ENCODE measurements at places on chromosomes 4 and X.

- no peak for DNase-seq
Observed at GRCh38 chr4:112704991-112705845, 68.3 kb downstream of the LARP7 start.

GRCh38 chrX:115409551-115409950 lies 120.0 kb downstream of the LUZP4 start:
- no peak for DNase-seq

- DNase-seq: no peak
Observed at GRCh38 chrX:78658845-78659744, at the start of gene RTL3. Gene RTL3 (minus strand): TSS chrX:78659328. CDS start chrX:78658420, 908 bp downstream.

GRCh38 chrX:9700555-9700954 lies 65.1 kb downstream of the GPR143 start:
- no peak for DNase-seq

- DNase-seq: no peak
Observed at GRCh38 chrX:126141014-126141413, 25.1 kb downstream of the DCAF12L2 start.

- DNase-seq: no peak
Observed at GRCh38 chr4:95513022-95513421, 35.8 kb downstream of the UNC5C start.

GRCh38 chr4:54958236-54958635 lies 167.2 kb downstream of the KDR start:
- no peak for DNase-seq

- no peak for DNase-seq
Observed at GRCh38 chr4:185396724-185397385, at the start of gene ANKRD37. Gene ANKRD37 (plus strand): TSS chr4:185396841. CDS start chr4:185396924, 83 bp downstream.

DNA sequence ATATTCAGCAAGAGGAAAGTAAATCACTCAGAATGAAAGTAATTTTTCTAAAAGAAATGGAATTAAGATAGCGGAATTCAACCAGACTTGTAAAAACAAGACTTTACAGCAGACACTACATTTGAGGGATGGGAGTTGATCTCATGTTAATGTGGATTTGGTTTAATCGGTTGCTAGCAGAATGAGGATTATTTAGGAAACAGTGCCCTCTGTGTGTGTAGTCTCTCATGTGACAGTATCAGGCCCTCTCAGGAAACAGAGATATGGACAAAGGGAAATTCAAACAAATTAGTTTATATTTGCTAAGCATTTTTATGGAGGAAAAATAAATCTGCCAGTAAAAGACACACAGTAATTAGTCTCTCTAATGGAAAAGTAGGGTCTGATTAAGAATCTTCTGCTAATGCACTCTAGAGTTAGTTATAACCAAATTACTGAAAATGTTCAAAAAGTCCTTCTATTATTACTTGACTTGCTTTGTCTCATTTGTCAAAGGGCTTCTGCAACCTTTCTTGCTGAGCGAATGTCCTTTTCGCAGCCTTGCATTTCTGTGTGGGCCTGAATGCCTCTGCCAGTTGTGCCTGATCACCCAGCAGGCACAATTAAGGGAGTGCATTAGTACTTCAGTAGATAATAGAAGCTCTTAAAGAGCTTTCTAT lies 1282.3 kb upstream of the TENM3 start:
- DNase-seq: no peak

GRCh38 chr4:41143311-41144039 lies 70.9 kb downstream of the APBB2 start:
- DNase-seq: no peak

GRCh38 chr4:73723023-73723422 lies 17.3 kb upstream of the CXCL8 start:
- DNase-seq: no peak

DNA sequence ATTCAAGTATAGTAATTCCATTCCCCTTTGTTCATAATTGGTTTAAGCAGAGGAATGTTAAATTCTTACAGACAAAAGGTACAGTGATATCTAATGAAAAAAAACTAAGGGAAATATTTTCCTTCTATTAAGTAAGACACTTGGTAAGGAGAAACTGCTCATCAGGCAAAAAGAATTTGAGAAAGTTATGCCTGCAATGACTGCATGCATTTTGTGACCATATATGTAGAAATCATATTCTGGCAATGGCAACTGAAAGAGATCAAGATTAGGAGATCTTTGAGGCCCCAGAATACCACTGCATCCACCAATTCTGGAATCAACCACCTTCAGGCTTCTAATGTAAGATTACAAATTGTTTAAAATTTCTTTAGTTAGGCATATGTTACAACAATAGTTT lies 364.8 kb downstream of the PCDH10 start:
- no peak for DNase-seq

- no peak for DNase-seq
Observed at GRCh38 chr4:115923152-115923551, 809.7 kb upstream of the NDST4 start.

- DNase-seq: no peak
Observed at GRCh38 chrX:68743754-68744153, 85.1 kb upstream of the EFNB1 start.

DNA sequence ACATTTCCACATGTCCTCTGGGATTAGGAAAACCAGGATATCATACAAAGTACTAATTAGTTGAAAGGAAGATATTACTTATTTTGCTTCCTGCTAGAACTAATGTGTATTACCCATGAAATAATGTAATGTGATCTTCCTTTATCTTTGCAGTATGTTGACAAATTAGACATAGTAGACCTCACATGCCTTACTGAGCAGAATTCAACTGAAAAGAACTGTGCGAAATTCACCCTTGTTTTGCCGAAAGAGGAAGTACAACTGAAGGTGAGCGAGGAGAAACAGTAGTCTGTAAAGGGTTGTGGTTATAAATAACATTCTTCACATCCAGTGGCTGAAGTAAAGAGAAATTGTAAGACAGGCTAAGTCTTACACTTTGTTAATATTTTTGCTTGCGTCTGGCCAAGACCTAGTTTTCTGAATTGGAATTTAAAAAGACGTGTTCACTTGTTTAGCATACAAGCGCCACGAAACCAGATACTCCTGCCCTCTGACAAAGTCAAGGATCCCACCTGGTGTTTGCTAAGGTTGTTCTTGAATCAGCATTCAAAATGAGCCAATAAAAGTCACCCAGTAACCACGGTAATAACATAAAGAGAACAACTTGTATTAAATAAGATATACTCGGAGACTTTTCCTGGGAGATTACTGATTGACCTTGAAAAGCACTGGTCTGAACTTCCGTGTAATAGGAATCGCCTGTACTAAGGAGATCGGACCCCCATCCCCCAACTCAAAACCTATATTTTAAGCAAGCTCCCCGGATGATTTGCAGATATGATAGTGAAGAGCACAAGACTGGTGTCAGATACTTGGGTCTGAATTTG lies 16.9 kb downstream of the STAP1 start:
- DNase-seq: no peak

- no peak for DNase-seq
Observed at GRCh38 chr4:38935391-38936073, 67.9 kb downstream of the FAM114A1 start.

- DNase-seq: no peak
Observed at GRCh38 chrX:119084766-119085165, 12.0 kb downstream of the CT47C1 start.

DNA sequence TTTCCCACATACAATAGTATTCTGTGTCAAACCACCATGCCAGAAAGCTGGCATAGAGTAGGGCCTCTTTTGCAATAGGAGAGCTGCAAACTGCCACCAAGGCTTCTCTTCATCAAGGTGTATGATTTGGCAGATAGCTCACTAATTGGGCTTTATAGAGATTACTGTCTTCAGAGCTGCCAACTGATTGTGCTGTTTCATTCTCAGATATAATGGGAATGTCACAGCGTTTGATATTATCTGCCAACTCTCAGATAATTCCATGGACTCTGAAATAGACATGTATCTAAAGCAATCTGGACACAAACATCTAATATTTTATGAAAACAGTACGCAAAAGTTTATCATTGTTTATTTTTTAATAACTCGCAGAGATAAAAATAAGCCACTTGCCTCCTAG lies 1289.1 kb downstream of the STIM2 start:
- no peak for DNase-seq

DNA sequence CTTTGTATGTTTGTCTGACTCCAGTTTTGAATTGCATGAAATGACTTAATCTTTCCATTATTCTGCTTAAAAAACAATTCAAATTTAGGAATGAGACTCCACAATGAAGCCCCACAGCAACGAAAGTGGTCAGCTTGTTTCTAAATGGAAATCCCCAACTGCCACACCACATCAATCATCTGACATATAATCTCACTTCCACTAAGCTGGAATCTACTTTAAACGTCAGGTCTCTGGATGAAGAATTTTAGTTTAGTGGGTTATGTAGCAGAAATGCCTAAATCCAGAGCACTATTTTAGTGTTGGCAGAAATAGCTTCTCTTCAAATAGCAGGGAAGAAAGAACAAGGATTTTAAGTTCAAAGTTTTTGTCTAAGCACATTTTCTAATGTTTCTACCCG lies 1.7 kb upstream of the BMP2K start:
- DNase-seq: no peak

DNA sequence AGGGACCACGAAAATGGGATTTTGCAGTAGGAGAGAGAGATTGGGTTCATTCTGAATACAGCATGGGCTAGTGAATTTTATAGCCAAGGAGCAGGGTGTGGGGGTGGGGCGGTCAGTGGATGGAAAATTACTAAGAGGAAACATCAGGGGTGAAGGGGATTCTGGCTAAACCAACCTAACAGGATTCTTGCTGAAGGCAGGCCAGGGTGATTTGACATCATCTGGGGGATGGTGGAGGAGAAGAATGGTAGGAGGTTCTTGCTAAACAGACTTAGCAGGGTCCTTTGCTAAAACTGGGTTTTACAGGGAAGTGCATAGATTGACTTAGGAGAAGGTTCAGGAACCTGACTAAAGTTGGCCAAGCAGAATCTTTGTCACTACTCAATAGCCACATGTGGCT lies 91.9 kb downstream of the DNAAF6 start:
- no peak for DNase-seq

- no peak for DNase-seq
Observed at GRCh38 chrX:102599951-102600579, 750 bp downstream of the ARMCX5 start.

GRCh38 chrX:148917441-148917840 lies 417.0 kb downstream of the AFF2 start:
- no peak for DNase-seq

DNA sequence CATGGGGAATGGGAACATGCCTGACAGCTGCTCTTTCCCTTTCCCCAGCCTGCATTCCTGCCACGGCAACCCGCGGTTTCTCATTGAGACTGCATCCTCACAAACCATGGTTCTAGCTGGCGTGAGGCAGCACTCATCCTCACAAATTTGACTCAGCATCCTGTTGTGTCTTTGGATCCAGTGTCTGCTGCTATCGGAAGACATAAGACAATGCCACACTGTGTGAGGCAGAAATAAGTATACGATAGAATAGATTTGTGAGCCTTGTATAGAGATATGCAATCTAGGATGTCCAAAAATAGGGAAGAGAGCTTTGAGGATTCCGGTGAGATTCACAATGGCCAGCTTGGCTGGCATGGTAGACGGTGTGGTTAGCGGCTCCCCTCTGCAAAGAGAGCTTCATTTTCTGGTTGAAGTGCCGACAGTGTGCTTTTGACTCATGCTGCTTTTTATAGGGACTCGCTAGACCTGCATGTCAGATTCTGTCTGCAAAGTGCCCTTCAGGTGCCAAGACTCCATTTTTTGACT lies 161.3 kb upstream of the PSAPL1 start:
- DNase-seq: no peak

DNA sequence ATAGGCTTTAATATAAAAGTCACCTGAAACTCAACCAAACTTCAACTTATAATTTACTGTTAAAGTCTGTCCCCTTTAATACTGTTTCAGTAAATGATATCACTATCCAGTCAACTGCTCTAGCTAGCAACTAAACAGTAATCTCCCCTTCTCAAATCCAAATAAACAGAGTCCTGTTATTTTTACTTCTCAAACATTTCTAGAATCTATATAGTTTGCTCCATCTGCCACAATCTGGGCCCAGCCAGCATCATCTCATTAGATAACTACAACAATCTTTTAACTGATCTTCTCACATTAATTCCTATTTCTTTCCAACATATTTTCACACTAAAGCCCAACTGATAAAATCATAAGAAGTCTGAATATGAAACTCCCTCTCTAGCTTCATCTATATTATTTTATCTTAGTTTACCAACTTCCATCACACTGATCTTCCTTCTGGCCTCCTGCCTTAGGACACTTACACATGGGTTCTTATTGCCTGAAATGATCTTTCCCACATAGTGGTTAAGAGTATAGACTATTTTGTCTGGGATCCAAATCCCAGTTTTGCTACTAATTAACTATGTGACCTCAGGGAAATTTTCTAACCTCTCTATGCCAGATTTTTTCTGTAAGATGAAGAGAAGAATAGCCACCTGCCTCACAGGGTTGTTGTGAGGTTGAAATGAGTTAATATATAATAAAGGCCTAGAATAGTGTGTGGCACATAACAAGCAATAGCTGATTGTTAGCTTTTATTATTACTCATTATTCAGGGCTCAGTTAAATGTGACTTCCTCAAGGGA lies 18.6 kb downstream of the TBCK start:
- DNase-seq: no peak

DNA sequence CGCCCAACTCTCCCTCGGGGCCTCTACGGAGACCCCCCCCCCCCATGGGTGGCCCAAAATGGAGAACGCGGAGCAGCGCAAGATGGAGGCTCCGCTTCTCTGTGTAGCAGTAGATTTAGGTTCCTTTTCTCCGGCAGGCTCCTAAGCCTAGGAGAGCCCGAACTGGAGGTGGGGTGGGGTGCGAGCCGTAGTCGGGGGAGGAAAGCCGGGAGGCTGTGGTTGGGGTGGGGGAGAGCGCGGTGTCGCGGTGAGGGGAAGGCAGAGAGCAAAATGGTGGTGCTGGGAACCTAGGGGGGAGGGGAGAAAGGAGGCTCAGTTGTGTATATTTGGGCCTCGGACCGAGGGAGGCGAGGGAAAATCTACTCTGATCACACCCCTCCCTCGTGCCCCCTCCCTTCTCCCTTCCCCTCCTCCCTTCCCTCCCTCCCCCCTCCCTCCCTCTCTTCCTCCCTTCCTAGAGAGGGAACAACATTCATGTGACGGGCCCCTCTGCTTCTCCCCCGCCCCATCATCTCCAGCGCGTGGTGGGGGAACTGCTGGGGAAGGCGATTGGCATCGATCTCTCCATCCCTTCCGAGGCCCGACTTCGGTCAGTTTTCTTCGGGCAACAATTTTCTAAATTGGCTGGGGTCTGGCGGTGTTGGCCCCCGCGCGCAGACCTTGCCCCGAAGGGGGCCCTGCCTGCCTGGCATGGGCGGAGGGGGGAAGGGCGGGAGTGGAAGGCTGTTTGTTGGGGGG lies at the start of gene STAG2:
Gene STAG2, plus strand, starts transcription at position 439 of the 738 bp plus-strand sequence. CDS start 60,922 bp downstream, outside the sequence.
- peak; percentile 39 for DNase-seq

DNA sequence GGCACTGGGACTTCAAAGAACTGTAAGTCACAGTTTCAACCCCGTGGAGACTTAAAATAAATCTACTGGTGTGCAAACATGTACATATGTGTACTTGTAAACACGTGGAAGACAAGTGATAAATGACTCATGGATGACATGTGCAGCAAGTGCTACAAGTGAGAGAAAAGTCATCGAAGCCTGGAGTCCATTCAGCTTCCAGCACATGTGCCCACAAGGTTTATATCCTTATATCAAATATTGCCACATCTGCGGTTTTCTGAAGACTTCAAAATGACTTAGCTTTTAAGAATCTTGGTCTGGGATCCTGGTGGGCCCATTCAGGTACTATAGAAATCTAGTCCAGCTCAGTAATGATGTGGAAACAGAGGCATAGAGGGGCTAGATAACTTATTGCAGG lies 33.0 kb upstream of the TTC29 start:
- no peak for DNase-seq
